ENCODE measurements at places on chromosomes 7 and 10.

- DNase-seq: no peak
These were observed 679.3 kb upstream of the CELF2 start for GRCh38 chr10:10338339-10338738.

GRCh38 chr7:26127411-26127810 lies 24.6 kb upstream of the NFE2L3 start:
- no peak for DNase-seq

DNA sequence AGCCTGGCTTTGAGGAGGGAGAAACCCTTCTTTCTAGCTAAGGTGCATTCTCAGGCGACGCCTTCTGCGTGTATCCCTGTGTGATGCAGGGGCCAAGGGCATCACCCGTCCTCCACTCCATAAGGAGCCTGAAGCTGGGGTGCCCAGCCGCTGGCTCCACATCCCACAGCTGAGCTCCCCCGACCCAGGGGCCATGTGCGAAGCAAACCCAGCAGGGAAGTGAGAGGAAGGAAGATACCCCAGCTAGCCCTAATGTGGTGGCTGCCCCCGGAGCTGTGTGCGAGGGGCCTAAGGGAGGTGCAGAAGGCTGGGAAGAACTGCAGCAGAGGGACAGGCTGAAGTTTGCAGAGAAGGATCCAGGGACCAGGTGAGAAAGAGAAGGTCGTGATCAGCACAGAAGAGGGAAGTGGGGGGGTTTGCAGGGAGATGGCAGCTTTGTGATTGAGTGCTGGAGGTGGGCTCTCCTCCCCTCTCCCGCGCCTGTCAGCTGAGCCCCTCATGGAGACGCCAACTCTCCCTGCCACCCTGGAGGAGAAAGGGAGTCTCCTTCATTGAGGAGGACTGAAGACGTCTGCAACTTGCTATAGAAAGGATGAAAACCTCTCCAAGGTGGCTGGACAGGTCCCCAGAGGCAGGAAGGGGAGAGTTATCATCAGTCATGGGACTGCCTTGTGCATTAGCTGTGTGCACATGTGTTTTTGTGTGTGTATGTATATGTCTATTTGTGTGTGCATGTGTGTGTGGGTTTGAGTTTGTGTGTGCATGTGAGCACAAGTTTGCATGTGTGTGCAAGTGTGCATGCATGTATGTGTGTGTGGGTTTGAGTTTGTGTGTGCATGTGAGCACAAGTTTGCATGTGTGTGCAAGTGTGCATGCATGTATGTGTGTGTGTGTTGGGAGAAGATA lies 3.5 kb upstream of the CALML5 start:
- no peak for DNase-seq

GRCh38 chr7:15292138-15292537 lies 269.7 kb downstream of the AGMO start:
- DNase-seq: no peak

DNA sequence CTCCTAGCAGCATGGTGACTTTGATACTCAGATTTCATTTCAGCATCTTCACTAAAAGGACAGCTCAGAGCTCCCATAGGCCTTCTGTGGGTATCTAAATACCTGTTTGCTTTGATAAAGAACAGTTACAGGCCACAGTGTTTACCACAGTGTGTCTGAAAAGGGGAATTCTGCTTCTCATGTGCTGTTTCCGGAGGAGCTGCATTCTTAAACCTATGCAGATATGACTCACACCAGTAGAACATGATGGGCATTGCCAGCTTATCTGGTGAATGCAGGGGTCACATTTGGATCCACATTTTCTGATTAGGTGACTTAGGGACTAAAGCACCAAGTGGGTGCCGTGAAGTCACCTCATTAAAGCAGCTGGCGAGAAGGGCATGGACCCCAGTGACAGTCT lies 52.6 kb downstream of the TRRAP start:
- no peak for DNase-seq

GRCh38 chr10:107898392-107898791 lies 733.9 kb upstream of the SORCS1 start:
- no peak for DNase-seq

DNA sequence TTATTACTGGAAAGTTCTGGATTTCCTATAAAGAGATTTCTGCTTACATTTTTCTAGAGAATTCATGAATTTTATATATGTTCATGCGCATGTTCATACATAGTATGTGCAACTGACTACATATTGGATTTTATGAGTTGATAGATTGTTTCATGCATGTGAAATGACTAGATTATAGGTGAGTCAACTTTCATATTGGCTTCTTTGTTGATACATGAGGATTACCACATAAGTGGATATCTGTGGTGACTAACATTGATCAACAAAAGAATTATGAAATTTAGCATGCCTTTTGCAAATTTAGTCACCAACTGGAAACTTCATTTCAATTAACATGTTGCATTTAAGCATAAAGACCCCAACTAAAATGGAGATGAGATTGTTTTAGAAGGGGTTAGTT lies 99.0 kb downstream of the GNAT3 start:
- no peak for DNase-seq

DNA sequence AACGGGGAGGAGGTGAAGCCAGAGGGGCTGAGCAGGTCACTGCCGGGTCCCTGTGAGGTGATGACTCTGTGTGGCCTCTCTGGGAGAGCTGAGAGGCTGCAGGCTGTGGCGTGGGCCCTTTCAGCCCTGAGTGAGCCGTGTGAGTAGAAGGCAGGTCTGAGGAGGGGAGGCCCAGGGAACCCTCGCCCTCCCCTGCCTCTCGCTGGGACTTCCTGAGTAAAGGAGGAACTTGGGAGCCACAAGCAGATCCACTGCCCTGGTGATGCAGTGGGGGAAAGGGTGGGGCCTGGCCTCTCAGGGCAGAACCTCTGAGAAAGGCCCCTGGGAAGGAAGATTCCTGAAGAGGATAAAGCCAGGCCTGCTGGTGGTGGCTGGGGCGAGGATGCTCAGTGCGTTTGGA lies 22.8 kb downstream of the EEPD1 start:
- DNase-seq: no peak

DNA sequence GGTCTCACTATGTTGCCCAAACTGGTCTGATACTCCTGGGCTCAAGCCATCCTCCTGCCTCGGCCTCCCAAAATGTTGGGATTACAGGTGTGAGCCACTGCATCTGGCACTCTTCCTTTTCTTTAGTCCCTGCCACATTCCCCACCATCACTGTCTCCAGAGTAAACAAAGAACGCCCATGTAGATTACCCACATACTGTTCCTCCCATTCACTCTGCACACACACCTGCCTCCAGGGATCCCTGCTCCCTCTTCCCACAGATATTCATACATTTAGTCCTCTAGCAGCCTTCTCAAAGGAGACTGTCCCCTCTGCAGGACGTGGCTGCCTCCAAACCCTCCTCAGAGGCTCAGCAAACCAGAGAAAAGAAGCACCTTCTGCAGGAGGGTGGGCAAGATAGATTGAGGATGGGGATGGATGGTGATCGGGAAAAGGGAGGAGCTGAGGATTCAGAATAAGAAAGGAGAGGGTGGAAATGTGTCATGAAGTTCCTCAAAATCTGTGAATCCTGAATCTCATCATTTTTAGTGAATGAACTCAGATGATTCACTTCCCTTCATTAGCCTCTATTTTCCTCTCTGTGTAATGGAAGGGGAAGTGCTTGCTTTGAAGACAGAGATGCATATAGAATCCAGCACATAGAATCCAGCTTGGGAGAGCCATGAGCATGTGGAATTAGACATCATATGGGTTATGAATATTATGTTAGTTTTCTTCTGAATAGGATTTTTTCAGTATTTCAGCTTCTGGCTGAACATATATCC lies 5.5 kb upstream of the PLAU start:
- no peak for DNase-seq

DNA sequence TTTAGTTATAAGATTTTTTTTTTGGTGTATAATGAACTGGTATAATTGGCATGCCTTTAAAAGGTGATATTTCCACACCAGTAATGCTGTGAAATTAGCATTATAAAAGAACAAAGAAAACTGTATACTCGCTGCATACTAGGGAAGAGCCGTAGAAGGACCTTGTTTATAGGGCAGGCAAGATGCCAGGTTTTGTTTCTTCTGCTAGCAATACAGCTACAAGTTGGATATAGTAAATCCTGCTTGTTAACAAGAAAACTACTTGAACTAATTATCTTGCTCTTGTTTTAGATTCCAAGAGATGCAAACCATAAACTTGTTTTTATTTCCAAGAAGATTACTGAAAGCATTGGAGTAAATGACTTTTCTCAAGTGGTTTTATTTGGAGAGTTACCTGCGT lies 1.9 kb downstream of the DNAH11 start:
- DNase-seq: no peak

- no peak for DNase-seq
These were observed 2.2 kb downstream of the EMX2 start for GRCh38 chr10:117544711-117545140.

DNA sequence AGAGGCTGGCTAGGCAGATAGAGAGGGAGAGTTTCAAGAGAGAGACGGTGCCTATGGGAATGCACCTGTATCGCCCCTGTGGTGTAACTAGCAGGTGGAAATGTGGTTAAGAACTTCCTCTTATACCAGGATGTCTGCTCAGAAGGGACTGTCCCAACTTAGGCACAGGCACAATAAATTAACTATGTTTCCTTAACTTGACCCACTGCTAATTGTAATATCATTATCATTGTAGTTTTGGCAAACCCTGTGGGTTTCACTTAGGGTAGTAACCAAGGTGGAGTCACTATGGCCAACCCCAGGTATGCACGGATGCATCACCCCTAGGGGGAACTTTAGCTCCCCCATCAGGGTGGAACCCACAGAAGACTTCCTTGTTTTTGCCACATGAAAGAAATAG lies 455.7 kb downstream of the DGKB start:
- DNase-seq: no peak

- no peak for DNase-seq
These were observed 5.8 kb upstream of the FEZF1 start for GRCh38 chr7:122310119-122311021.

GRCh38 chr7:29749701-29750321 lies 56.5 kb upstream of the WIPF3 start:
- DNase-seq: no peak

DNA sequence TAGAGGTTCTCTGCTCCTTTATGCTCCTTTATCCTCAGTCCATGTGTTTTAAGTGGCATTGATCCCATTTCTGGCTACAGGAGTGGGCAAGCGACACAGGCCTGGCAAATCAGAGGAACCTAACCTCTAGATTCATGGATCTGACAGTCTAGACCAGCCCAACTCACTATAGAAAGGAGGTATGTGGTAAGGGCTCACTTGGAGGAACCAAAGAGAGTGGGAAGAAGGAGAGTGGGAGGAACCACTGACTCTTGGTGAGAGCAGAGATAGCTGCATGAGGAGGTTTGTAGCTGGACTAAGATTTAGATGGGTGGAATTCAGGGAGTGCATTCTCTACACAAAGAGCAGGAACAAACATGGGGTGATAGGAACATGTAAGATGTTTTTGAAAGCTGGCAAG lies 11.6 kb upstream of the FRAT1 start:
- DNase-seq: no peak

DNA sequence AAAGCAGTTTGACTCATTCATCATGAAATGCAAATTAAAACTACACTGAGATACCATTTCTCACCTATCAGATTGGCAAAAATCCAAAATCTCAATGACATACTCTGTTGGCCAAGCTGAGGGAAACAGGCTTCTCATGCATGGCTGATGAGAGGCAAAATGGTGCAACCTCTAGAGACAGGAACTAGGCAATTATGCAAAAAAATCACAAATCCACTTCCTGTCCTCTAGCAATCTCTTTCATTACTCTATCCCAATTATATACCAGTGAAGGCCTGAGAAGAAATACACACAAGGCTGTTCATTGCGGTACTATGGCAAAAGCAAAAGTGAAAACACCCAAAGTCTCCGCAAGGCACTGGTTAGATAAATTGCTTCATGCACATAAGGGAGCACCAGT lies 25.9 kb upstream of the PTPRN2 start:
- DNase-seq: no peak

DNA sequence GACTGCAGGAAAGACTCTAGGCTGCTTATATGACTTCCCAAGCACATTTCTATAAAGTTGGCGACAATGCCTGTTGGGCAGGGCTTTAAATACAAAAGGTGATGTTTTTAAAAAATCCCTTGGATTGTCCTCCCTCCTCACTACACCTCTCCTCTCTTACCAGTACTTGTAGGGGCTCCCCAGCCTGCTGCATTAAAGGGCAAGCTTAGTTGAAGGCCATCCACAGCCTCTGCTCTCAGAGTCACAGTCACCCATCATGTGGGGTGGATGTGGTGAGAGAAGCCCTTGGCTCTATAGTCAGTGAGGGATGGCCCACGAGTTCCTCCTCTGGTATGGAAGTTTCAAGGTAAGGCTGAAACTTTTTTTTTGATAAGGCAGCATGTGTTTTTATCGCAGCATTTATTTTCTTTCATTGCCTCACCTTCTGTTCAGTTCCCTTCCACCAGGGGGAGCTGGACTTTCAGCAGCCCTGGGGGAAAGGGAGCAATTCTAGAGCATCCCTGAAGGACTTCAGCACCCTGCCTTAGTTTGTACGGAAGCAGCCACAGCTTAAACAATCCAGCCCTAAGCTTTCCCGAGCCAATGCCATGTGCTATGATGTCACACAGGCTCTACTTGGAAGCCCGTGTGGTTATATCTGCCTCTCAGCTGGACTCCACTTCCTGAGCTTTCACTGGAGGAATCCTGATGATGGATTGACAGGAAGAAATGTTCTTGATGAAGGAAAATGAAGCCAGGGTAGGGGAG lies 131.9 kb downstream of the CALCR start:
- DNase-seq: no peak

GRCh38 chr10:58608826-58609531 lies 96.3 kb downstream of the BICC1 start:
- no peak for DNase-seq

DNA sequence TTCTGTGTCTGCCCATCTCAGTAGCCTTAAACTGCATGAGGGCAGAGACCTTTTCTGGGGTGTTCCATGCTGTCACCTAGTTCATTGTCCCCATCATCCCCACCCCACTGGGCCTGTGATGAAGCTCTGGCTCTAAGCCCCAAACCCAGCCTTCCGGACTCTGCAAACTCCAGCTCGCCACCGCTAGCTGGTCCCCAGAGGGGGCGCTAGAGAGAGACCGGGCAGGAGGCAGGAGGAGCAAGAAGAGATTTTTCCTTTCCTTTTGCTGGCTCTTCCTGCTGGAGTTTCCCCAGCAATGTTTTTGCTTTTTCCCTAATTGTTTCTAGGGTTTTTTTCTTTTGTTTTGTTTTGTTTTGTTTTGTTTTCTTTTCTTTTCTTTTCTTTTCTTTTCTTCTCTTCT lies 234.4 kb downstream of the TEX36 start:
- no peak for DNase-seq

GRCh38 chr10:44466236-44466635 lies 81.3 kb upstream of the CXCL12 start:
- no peak for DNase-seq

GRCh38 chr10:130378556-130379400 lies 242.6 kb downstream of the GLRX3 start:
- DNase-seq: no peak

- no peak for DNase-seq
These were observed 51.3 kb upstream of the GPR26 start for GRCh38 chr10:123614888-123615287.

GRCh38 chr10:4781955-4782354 lies 44.1 kb upstream of the AKR1E2 start:
- DNase-seq: no peak
